ENCODE measurements at places on chromosomes 6 and 20.

- DNase-seq, result no peak
These were observed 304.4 kb upstream of the PLCB4 start for GRCh38 chr20:8764344-8764962.

DNA sequence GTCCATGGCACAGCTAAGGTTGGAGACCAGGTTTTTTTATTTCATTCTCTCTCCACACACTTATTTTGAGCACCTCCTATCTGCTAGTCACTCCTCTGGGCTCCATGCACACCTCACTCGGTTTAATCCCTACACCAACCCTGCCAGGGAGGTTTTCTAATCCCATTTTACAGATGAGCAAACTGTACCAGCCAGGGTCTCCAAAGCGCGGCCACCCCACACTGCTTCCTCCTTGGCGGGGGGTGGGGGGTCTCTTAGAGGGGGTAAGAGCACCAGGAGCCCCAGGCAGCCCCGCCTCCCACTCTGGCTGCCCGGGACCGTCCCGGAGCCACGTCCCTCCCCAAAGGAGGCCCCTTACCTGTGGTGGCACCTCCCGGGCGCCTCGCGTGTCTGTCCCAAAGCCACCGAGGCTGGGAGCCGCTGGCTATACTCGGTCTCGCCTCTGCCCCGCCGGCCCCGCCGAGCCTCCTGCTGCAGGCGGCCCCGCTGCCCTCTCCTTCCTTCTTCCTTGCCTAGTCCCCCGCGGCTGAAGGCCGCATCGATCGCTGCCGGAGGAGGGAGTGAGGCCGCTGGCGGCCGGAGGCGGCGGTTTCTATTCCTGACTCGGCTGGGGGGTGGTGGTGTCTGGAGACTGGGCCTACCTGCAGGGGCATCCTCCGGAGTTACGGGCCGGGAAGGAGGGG lies at the start of gene KCNS1:
TSS of gene KCNS1 (minus strand) at position 565 of the 683 bp plus-strand sequence. CDS start 1,891 bp downstream, outside the sequence.
- DNase-seq, result no peak

DNA sequence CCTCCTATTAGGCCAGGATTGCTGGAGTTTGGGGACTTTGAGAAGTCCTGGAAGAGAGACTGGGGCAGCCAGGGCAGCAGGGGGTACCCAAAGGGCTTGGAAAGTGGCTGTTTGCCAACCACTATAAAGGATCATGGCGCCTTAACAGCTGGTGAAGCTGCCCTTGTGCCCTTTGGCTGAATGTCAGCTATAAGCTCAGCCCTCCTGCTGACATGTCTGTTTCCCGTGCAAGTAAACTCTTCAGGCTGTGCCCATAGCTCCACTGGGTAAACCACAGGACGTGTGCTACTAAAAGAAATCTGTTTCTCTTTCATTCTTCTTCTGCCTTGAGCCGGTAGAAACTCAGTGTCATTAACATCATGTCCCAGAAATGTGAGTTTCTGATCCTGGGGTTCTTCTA lies 97.3 kb downstream of the CAP2 start:
- DNase-seq, result no peak

DNA sequence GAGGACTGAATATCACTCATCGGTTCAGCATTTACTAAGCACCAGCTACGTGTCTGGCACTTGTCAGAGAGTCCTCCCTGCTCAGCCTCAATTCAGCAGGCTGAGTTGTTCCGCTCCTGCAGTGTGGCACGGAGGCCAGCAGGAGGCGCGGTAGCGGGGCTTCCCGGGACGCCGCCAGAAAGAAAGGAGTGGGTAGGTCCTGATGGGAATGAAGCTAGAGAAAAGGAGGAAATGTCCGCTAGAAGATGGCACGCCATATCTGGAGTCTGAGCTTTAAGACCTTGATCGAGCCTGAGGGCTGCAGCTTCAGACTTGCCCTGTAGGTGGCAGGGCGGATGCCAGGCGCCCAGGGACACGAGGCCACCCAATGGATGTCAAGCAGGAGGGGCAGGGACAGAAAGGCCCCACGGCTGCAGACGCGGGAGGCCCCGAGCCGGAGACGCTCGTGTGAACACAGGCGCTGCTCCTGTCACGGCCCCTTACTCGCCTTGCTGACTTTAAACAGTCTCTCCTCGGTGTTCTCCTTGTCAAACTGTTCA lies 18.7 kb downstream of the SERPINB6 start:
- no peak for DNase-seq

DNA sequence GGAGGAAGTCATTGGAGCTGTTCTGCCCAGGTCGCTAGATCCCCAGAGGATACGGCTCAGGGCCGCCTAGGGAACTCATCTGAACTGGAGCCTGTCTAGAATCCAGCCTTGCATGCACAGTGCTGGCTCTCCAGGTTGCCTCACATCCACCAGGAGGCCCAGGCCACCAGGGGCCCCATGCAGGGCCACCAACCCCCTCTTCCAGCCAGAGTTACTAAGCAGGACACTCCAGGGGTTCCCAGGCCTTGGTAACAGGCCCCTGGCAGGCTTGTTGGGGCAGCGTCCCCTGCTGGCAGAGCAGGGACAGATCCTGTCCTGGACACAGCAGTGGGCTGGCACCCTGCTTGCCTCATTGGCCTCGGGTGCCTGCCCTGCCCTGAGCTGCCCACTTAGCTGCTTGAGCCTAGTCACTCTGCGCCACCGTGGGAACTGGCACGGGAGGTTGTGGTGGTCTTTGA lies 35.3 kb downstream of the EFCAB8 start:
- no peak for DNase-seq

- DNase-seq, result no peak
These were observed 80.1 kb downstream of the DLL1 start for GRCh38 chr6:170210651-170211403.

DNA sequence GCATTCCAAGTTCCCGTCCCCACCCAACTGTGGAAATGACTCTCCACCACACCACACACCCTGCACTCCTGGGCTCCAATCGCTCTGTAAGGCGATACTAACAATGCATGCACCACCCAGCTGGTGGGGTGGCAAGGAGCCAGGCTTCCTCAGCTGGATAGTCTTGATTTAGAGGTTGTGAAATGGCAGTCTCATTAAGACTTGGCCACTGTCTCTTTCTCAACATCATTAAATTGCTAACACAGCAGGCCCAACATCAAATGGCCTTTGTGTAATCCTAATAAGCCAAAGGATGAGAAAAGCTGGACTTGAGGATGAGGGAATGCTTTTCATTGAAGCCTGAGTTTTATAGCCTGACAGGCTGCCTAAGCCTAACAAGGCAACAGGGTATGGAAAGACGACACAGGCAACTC lies 223.7 kb downstream of the GMDS start:
- peak; percentile 24 for DNase-seq

DNA sequence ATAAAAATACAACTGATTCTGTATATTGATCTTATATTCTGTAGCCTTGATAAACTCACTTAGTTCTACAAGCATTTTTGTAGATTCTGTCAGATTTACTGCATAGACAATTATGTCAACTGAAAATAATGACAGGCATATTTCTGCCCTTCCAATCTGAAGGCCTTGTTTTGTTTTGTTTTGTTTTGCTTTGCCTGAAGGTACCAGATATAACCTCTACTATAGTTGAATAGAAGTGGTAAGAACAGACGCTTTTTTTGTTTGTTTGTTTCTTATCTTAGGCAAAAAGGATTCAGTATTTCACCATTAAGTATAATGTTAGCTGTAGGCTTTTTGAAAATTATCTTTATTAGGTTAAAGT lies 64.6 kb upstream of the RSPO3 start:
- no peak for DNase-seq

DNA sequence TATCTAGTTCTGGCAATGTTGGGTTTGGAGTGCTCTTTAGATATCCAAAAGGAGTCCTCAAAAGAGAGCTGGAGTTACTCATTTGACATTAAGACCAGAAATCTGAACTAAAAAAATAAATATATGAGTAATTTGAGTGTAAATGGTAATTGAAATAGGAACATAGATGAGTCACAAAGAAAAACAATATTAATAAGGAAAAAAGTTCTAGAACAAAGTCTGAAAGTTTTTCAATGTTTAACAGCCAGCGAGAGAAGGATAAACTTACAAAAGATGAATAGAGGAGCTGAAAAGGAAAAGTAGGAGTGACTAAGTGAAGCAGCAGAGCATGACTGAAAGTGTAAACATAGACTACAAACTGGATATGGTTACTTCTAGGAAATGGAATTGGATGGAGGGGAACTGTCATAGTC lies 46.8 kb downstream of the EPM2A start:
- DNase-seq, result no peak

GRCh38 chr20:59596690-59597089 lies 7.7 kb upstream of the PHACTR3 start:
- no peak for DNase-seq

- DNase-seq, result no peak
These were observed at the start of gene TFAP2C for GRCh38 chr20:56628873-56629463. Gene TFAP2C (plus strand): TSS chr20:56629306. CDS start chr20:56629545, 239 bp downstream.

- DNase-seq, result peak; percentile 61
These were observed 36.9 kb upstream of the BLCAP start for GRCh38 chr20:37564388-37565133.

- no peak for DNase-seq
These were observed 84.9 kb upstream of the SCAF8 start for GRCh38 chr6:154648188-154648887.

DNA sequence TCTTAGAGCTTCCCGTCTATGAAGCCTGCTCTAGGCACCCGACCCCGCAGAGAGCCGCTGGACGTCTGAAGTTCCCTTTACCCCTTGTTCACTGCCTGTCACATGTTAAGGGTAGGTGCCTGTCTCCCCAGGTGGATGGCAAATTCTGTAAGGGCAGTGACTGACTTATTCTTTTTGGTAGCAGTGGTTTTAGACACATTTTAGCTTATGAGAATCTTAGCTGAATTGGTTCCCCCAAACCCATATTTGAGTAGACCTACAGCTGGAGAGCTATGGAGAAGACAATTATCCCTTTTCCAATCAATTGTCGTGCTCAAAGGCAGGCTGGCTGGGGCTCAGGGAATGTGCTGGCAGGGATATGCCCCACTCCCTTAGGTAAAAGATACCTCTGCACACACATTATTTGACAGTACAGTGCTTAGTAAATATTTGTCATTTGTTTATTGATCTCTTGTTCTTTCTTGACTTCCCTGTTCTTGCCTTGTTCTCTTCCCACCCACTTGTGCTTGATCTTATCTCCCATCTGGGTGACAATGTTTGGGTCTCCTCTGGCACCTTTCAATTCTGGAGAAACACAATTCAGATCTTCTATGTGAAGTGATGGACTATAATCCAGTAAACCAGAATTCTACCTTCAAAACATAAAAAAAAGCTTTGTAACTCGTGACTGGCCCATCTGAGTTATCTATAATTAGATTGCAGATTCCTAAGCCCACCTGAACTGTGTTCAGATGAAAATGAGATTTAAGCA lies 114.3 kb upstream of the SLC2A12 start:
- no peak for DNase-seq

DNA sequence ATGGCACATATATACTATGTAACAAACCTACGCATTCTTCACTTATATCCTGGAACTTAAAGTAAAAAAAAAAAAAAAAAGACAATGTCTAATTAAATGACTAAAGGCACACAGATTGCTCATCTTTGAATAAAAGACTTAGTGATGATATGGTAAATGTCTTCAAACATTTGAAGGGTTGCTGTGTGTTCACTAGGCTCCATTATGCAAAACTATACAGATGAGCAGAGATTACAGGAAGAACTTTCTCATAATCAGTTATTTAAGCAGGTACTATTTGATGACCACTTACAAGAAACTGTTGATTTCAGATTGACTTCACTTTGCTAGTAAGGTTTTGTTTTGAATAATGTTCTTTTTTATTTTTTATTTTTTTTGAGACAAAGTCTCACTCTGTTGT lies 34.4 kb downstream of the DNAH8 start:
- DNase-seq, result no peak

GRCh38 chr6:91970700-91971099 lies 1383.8 kb upstream of the MAP3K7 start:
- no peak for DNase-seq

DNA sequence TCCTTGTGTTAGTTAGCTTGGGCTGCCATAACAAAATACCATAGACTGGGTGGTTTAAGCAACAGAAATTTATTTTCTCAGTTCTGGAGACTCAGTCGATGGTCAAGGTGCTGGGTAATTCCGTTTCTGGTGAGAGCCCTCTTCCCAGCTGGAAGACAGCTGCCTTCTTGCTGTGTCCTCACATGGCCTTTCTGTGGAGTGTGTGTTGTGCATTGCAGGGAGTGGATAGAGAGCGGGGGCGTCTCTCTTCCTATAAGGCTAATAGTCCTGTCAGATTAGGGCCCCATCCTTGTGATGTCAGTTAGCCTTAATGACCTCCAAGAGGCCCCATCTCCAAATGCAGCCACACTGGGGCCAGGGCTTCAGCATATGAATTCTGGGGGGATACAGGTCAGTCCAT lies 19.2 kb downstream of the CHMP4B start:
- no peak for DNase-seq

GRCh38 chr6:30481211-30481964 lies 7.9 kb upstream of the HLA-E start:
- no peak for DNase-seq

- no peak for DNase-seq
These were observed 158.7 kb downstream of the UBE3D start for GRCh38 chr6:82906951-82907350.

GRCh38 chr6:3138341-3138740 lies 19.0 kb downstream of the TUBB2A start:
- no peak for DNase-seq

DNA sequence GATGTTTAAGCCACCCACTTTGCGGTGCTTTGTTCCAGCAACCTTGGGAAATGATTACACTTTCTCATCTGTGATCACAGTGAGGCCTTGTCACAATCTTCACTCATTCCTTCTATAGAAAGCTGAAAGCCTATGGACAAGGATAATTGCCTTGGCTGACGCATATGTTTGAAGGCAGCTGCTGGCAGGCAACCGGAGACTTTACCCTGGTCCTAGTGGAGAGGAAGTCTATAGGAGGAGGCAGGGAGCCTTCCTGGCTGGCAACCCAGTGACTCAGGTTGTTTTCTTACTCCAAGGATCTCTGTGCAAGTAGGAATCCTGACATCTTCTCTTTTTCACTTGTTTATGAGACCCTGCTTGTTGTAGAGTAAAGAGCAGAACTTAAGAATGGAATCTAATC lies 34.1 kb upstream of the ESR1 start:
- no peak for DNase-seq

- DNase-seq, result no peak
These were observed 2.9 kb downstream of the RAB32 start for GRCh38 chr6:146546443-146547043.

- no peak for DNase-seq
These were observed 27.9 kb downstream of the GSTA3 start for GRCh38 chr6:52881662-52881995.

DNA sequence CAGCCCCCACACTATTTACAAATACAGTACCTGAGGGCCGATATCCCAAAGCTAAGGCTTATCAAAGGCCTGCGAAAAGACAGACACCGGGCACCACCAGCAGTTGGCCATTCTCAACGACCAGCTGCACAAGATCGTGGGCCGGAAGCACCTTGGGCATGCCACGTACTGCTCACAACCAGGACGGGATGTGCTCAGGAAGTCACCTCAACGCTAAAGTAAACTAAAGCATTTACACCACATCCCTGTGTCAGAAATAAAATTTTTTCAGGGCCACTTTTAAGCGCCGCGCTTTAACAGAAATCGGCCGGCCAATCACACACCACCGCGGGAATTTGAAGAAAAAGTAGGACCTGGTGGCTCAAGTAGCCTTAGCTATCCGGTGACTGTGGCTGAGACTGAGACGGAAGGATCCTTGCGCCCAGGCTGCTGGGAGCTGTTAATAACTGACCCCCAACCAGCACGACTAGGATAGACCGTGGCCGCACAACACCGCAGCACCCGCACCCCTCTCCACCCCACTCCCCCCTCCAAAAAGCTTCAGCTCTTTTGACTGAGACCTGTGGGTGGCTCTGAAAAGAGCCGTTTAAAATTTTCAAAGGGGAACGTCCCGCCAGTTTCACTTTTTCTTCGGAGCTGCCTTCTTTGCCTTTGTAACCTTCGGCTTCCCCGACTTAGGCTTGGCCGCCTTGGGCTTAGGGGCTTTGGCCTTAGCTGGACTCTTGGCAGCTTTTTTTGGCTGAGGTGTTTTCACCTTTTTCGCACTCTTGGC lies 131.2 kb upstream of the BTN3A2 start:
- no peak for DNase-seq
